ENCODE measurements at places on chromosomes 12 and 14.

DNA sequence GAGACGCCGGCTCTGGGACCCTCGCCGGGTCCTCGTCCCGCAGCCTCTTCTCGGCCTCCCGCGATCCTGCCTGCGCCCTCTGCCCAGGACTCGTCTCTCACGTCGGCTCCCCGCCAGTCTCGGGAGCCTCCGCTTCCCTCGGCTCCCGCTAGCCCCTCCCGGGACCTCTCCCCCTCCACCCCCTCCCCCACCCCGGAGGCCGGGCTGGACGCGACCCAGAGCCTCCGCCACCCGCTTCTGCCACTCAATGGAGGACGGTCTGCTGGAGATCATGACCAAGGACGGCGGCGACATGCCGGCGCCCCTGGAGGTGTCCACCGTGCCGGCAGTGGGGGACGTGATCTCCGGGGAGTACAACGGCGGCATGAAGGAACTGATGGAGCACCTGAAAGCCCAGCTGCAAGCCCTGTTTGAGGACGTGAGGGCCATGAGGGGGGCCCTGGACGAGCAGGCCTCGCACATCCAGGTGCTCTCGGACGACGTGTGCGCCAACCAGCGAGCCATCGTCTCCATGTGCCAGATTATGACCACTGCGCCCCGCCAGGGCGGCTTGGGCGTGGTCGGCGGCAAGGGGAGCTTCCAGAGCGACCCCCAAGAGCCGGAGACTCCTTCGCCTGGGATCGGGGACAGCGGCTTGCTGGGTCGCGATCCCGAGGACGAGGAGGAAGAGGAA is 568 bp downstream of the CCDC184 start:
- DNase-seq, result no peak

DNA sequence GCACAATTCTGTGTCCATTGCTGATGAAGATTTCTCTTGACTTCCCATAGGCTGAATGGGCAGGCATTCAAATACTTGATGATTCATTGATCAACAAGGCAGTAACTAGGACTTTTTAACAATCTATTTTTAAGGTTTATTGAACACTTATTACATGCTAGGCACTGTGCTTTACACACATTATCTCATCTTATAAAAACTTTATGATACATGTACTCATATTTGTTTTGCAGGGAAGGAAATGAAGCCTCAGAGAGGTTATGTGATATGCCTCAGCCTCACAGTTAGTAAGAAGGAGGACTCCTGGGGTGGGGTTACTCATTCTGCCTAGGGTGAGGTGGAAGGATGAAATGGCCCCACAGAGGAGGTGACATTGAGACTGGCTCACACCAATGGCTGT is 12.9 kb upstream of the EMP1 start:
- peak; percentile 77 for DNase-seq

- DNase-seq, result peak; percentile 92
These were observed at the start of gene MBD6 for GRCh38 chr12:57522011-57522886. MBD6 (plus strand) TSS chr12:57522824; CDS start chr12:57524304, 1,480 bp downstream.

- peak; percentile 16 for DNase-seq
These were observed 18.2 kb downstream of the RPS6KL1 start for GRCh38 chr14:74904635-74905503.

DNA sequence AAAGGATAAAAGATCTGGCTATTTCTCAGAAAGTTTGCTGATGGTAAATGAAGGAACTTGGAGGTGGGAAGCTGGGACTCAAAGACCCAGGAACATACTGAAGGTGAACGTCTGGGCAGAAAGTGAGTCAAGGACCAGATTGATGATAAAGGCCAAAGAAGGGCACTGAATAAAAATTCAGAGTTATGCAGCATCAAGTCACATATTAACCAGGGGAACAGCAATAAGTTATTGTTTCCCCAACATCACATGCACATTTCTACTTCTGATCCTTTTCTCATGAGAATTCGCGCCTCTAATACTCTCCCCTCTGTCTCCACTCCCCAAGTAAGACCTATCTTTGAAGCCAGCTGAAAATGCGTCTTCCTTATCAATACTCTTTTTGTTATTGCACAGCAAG is 71.8 kb upstream of the SLC35F4 start:
- DNase-seq, result no peak

GRCh38 chr12:54126696-54127537 is 61.9 kb downstream of the SMUG1 start:
- peak; percentile 46 for DNase-seq

DNA sequence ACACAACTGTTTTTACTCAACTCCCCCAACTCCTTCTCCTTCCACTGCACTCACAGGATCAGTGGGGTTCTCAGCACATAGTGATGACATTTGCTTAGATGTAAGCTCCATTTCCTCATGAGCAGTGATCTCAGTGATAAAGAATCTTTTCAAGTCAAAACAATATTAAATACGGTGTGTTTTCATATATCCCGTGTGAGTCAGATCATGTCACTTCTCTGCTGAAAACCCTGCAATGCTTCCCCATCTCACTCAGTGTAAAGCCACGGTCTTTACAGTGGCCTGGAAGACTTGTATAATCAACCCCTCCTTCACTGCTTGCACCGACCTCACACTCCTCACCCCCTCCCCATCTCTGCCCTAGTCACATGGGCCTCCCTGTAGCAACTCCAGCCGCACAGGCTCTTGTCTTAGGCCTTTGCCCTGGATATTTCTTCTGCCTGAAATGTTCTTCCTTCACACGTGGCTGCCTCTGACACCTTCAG is 149.7 kb upstream of the ARHGAP5 start:
- peak; percentile 96 for DNase-seq

DNA sequence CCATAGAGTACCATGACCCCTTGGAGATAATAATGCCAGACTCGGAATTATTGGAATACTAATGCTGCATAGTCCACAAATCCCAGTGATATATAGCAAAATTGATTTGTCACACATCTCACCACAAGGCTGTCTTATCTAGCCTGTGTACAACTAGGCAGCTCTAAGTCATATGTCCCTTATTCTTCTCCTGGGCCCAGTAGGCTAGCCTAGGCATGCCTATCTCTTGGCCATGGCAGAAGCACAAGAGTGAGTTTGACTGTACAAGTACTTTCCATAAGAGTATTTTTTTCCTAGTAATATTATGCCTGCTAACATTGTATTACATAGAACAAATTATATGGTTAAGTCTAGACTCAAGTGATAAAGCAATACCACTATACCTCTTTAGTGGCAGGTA is 1122.1 kb upstream of the SEL1L start:
- DNase-seq, result no peak

DNA sequence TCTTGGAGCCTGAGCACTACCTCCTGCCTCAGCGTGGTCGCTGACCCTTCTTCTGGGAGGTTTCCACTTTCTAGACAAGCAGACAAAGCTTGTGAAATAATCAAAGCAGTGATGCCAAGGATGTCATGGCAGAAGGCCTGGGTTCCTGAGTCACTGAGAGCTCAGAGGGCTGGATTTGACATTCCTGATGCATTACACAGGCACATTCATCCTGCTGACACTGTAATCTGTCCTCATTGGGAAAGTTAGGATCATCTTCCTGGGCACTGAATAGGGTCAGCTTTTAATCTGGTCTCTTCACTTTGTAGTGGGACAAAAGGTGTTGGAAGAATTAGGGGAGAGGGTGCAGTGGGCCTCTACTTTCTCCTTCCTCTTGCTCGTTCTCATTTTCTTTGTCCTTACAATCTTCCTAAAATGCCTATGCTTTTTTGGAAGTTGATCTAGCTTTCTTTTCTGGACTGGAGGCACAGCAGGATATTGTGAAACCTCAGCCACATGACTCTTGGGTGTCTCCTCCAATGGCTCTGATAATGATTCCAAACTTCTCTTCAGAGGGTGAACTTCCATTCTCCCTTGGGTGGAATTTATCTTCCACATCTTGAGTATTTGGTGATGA is 29.6 kb downstream of the EEA1 start:
- peak; percentile 99 for DNase-seq

- DNase-seq, result no peak
These were observed 19.4 kb upstream of the OR4K5 start for GRCh38 chr14:19900999-19901398.

DNA sequence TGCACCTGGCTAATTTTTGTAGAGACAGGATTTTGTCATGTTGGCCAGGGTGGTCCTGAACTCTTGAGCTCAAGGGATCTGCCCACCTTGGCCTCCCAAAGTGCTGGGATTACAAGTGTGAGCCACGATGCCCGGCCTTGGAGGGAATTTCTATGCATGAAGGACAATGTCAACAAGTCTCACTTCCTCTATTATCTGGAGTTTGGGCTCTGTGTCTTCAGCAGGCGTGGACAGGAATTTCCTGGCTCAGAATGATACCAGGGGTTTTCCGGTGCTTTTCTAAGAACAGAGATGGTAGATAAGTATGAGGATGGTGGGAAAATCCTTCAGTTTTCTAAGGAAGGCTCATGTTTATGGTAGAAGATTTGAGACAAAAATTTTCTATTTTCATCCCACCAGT is 75.0 kb upstream of the CCDC60 start:
- no peak for DNase-seq

DNA sequence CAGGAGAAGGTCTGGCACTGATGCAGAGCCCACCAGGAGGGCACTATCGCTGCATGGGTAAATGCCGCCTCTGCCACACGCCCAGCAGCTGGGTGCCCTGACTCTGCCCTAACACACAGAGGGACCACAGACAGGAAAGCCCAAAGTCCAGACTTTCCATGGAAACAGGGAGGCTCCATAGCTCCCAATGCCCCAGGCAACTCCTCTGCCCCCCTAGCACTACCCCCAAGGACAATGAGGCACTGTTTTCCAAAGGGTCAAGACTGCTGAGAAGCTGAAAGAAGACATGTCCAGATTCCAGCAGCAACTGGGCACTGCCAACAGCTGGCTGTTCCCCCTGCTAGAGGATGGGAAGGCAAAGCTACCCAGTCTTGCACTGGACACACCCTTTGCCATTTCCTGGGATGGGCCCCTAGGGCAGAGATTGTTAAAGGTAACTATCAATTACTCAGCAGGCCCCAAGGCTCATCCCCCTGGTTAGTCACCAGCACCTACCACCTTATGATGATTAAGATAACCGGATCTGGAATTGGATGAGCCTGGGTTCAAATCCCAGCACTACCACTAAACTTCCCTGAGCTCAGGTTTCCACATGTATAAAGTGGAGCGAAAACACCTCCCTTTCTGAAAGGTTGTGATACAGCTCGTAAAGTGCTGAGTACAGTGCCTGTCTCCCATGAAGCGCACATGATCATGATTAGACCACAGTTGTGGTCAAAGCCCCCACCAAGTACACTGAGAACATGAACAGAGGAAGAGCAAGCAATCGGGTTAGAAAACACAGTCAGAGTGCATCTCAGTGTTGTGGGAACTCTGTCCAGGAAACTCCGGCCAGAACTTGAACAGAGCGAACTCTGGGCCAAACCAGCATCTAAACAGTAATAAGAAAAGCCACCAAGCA is 3.3 kb downstream of the PXN start:
- DNase-seq, result peak; percentile 94

DNA sequence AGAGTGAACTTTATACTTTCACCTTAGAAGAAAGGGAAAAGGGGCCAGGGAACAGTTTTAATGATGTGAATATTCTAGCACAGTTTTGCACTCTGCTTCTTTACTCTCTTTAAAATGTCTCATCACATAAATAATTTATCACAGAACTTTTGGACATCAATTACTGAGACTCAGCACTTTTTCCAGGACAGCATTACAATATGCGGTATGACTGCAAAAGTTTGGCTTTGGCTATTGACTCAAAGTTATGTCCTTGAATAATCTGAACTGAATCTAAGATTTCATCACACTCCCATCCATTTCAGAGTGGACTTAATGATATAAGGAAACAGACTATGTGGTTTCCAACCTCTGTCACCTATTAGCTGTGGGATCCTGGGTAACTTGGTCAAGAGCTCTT is 11.7 kb downstream of the CCER1 start:
- DNase-seq, result no peak

DNA sequence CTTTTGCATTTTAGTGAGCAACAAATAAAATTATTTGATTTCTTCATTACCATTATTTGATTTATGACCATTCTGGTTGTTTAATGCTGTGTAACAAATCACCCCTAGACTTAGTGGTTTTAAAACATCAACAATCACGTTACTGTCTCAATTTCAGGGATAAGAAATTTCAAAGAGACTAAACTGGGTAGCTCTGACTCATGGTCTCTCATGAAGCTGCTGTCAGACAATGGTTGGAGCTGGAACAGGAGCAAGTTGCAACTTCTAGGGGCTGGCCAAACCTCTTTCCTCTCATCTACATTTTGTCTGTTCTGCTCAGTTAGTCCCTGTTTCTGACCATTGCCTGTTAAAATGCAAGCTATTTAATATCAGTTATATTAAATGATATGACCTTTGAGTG is 517.0 kb downstream of the KCNH5 start:
- no peak for DNase-seq

DNA sequence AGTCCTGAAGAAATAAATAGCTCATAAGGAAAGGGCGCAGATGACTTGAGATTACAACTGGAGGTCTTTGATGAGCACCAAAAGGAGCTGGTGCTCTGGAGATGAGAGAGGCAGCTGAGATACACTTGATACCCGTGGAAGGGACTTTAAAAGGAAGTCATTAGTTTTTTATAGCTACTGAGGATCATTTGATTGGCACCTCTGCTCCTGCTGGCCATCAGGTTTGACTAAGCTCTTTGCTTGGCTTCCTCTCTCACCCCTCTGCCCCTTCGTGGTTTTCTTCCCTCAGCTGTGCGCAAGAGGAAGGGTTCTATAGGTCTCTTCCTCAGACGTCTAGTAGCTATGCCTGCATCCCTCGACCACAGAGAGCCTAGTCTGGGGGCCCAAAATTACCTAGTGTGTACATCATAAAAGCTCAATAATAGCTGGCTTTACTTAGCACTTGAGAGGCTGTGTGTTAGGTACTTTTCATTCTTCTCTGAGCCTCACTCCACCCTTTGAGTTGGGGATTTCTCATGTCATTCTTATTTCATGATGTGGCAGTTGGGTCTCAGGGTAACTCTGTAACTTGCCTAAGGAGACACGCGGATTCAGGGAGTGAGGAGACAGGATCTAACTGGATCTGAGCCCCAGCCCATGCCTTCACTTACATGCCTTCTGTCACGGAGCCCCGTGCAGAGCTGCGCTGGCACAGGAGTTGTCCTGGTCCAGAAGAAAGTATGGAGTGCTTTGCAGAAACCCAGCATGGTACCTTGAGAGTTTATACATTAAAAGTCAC is 68.4 kb upstream of the ASPG start:
- DNase-seq, result peak; percentile 61

DNA sequence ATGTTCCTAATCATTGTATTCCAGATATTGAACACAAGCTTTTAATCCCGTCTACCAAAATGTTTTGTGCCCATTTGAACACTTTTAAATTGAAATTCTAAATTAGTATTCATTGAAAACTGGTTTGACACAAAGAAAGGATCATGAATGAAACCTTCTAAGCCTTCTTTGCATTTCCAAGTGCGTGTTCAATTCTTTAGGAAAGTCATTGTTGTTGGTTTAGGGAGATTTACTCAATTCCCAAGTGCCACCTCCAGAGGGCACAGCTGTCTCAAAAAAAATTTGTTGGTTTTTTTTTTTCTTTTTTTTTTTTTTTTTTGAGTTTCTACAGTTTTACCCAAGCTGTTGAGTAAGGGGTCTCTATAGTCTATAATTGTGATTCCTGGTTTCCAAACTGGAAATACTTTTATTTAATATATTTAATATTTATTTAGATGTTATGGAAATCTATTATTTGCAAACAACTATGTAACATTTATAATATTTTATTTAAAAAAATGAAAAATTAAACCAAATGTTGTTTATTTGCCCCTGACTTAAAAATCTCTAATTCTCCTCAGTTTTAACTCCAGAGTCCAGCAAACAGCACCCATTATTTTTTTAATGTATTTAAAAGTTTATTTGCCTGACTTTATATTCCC is 79.9 kb downstream of the NEDD1 start:
- DNase-seq, result peak; percentile 59
